Stimulated activated CD8-positive, alpha-beta memory T cell treated with anti-CD3 and anti-CD28 coated beads, Interleukin-4, amount 100 ng/mL, for 24 hours (primary cell): ENCODE measurements at places on chromosomes 5 and 9.

DNA sequence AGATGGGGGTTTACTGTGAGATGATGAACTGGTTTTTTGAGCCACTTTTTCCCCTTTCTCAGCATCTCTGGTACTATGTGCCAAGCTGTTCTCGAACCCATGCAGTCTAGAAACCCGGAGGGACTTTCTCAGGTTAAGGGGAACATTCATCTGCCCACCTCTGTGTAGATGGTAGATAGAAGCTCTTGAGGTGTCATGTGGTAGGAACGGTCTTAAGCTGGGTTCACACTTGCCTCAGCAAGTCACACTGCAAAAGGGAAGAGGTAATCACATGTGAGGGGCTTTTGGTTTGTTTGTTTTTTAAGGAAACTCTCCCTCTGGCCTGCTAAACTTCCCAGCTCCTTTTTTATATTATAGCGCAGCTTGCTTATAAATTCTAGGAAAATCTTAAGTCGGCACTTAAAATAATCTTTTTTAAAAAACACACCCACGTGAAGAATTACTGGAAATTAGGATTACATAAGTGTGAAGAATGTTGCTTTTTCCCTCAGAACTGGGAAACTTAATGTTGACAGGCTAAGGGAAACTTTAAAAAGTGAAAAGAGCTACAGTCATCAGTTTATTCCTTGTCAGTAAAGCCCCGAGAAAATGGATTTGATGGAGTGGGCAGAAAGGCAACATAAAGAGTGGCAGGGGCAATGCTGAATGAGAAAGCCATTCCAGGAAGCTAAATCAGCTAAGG lies 430.3 kb downstream of the ARHGEF28 start:
- DNase-seq = no peak

- no peak for DNase-seq
Observed at GRCh38 chr5:54883374-54884194, 101.8 kb downstream of the ESM1 start.

- no peak for DNase-seq
Observed at GRCh38 chr5:56761151-56761885, 54.0 kb upstream of the MAP3K1 start.

DNA sequence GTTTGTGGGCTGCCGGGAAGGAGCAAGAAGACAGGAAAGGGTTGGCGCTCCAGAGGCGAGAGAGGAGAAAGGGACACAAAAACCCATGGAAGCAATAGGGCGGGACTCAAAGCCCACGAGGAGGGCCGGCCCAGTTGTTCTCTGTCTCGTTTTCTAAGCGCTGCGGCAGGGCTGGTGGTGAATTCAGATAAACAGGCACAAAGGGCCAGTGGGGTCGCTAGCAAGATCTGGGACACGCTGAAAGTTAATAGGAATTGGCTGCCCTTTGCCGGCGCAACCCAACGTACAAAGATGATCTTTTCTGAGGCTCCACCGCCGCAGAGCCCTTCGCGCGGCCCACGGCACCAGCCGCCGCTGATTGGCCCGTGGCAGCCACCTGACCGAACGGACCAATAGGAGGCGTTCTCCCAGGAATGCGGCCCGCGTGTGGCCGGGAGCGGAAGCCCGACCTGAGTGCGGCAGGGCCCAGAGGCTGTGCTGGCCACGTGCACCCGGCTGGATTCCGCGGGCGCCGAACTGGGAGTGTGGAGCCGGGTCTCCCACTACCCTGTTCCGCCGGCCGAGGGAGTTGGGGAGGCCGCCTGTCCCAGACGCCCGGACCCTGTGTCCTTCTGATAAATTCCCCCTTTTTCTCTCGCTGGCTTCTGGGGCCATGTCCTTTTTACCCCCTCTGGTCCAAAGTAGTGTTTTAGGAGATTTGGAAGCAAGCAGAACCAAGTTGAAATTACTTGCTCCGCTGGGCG lies 16.8 kb upstream of the NSD1 start:
- peak; percentile 73 for DNase-seq

DNA sequence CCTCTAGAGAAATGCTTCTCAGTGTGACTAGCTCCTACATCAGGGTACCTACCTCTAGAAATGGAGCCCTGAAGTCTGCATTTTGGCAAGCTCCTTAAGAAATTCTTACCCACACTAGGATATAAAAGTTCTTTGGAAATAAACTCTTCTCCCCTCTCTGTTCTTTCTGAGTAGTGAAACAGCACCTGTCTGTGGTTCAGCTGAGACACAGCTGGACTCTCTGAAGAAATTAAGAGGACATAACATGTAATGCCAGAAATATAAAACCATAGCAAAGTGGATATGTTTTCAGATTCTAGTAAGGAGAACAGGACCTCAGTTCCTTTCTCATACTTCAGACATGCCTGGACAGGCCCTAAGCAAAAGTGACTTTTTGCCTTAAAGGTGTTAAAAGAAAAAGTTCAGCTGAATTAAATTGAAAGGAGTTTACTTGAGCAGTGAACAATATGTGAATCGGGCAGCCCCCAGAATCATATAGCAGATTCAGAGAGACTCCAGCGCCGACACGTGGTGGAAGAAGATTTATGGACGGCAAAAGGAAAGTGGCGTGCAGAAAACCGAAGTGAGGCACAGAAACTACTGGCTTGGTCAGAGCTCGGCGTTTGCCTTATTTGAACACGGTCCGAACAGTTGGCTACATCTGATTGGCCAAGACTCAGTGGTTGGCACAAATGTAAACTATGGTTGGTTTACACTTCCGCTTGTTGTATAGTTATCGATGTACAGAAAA lies 64.5 kb downstream of the PRKACG start:
- no peak for DNase-seq

DNA sequence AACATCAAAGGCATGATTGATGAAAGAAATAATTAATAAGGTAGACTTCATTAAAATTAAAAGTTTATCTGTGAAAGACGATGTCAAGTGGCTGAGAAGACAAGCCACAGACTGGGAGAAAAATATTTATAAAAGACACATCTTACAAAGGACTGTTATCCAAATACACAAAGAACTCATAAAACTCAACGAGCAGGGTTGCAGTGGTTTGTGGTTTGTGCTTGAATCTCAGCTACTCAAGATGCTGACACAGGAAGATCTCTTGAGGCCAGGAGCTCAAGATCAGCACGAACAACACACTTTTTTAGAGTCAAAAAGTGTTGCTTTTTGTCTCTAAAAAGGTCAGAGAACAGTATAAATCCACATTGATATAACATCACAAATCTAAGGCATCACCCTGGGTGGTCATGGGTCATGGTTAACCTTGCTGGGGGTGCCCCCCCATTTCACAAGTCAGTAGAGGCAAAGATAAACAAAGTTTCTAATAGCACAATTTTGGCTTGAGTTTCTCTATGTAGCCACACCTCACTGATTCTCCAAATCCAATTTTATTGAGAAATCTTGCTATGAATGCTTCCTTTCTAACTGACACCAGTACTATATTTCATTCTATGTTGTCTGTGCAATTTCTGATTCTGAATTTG lies 342.9 kb upstream of the RPS23 start:
- no peak for DNase-seq
